ENCODE measurements at places on chromosomes 7 and 10.

DNA sequence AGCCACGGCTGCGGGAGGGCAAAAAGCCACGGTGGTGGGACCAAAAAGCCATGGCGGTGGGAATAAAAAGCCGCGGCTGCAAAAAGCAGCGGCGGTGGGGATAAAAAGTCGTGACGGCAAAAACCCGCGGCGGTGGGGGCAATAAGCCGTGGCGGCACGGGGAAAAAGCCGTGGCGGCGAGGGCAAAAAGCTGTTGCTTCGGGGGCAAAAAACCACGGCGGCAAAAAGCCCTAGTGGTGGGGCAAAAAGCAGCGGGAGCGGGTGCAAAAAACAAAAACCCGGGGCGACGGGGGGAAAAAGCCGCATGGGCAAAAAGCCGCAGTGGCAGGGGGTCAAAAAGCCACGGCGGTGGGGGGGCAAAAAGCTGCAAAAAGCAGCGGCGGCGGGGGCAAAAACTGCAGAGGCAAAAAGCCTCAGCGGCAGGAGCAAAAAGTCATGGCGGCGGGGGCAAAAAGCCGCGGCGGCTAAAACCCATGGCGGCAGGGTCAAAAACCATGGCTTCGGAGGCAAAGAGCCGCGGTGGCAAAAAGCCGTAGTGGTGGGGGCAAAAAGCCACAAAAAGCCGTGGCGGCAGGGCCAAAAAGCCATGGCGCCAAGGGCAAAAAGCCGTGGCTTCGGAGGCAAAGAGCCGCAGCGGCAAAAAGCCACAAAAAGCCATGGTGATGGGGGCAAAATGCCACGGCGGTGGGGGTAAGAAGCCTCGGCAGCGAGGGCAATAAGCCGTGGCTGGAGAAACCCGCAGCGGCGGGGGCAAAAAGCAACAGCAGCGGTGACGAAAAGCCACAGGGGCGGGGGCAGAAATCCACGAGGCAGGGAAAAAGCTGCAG lies 525.8 kb downstream of the ZNF33B start:
- no peak for DNase-seq

- DNase-seq, result no peak
Measured at GRCh38 chr10:129045599-129045998, 421.4 kb upstream of the MGMT start.

DNA sequence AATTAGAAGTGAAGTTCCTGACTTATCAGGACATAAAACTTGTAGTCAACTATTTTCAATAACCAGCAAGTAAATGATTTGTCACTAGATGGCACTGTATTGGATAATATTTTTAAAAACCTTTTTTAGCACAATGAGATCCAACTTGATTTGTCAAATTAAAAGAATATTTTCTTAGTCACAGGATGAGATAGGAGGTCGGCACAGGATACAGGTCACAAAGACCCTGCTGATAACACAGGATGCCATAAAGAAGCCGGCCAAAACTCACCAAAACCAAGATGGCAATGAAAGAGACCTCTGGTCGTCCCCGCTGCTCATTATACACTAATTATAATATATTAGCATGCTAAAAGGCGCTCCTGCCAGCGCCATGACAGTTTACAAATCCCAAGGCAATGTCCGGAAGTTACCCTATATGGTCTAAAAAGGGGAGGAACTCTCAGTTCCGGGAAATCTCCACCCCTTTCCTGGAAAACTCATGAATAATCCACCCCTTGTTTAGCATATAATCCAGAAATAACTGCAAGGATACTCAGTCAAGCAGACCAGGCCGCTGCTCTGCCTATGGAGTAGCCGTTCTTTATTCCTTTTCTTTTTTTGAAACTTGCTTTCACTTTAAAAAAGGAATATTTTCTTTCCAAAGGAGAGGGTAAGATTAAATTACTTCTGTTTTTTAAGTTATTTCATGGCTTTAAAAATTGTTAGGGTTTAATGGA lies 255.7 kb upstream of the MKLN1 start:
- DNase-seq, result peak; percentile 17

DNA sequence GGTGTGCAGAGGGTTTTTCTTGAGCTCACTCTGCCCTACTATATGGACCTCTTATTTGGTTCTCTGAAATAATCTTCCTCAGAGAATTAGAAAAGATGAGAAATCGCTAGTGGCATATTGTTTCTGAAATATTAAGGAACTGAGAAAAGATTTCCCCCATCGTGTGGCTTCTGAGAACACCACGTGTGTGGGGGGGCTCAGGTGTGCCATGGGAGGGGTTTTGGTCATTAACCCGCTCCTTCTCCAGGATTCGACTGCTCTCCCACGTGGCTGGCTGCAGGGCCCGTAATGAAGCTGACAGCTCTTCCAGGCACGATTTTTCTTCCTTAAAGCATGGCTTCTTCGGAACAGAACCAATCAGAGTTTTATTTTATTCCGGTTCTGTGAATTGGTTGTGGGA lies 67.7 kb downstream of the XRCC2 start:
- no peak for DNase-seq

DNA sequence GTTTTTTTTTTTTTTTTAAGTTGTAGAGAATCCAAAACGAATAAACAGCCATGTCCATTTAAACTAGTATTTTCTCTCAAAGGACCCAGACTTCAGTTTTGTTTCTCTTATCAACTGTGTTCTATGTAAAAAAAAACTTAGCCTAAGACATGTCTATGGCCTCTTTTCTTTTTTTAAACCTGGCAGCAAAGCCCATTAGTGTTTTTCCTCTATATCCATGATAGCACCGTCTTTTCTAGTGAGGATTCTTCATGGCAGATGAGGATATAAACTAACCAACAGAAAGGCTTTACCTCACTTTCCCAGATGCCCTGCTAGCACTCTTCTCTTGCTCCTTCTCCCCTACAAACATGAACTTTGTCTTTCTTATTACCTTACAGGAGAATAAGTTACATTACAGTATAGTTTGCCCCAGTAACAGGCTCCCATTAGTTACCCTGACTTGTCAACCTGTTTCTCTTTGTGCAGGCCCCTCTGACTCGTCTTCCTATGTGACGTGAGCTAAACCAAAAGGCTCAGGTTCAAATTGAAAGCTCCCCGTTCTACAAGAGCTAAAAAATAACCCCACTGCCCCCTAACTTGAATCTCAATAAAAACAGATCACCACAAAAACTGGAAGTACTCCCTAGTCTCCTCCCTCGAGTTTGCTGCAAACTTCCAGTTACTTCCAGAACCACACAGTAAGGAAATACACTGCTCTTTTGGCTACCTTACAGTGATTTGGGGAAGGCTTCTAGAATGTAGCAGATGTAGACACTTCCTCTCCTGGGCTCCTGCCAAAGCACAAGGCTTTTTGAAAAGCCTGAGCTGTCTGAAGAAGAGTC lies 20.1 kb downstream of the P4HA1 start:
- DNase-seq, result no peak

DNA sequence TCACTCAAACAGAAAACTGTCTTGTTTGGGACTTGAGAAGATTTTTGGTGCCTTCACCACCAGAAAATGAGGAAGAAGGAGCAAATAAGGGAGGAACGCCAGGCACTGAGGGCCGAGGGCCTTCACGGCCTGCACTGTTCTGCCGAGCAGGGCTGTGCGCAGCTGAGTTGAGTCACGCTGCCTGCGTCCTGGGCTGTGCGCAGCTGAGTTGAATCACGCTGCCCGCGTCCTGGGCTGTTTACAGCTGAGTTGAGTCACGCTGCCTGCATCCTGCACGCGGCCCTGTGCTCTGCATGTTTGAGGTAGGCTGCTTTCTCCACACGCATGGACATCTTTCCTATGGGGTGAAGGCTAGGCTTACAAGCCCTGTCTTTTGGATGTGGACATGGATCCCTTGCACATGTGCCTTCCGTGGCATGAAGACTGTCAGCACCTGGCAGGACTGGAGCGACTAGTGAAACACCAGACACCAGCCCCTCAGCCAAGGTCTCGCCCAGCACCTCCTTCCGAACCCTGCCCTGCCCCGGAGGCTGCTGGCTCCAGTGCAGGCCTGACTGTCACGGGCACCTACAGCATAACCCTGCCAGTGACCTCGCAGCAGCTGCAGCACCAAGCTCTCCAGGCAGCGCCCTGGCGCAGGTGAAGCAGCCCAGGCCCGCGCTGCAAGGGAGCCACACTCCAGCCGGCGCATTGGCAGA lies 96.7 kb downstream of the HTR5A start:
- DNase-seq, result no peak

GRCh38 chr10:65341323-65341925 lies 1584.4 kb upstream of the LRRTM3 start:
- DNase-seq, result no peak

DNA sequence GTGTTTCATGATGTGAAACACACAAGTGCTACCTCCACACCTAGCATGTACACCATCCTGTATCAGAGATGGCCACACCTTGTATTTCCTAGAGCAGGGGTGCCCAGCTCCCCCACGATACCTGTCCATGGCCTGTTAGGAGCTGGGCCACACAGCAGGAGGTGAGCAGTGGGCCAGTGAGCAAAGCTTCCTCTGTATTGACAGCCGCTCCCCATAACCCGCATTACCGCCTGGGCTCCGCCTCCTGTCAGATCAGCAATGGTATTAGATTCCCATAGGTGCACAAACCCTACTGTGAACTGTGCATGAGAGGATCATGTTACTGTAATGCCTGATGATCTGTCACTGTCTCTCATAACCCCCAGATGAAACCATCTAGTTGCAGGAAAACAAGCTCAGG lies 145.6 kb upstream of the RNF32 start:
- no peak for DNase-seq

- no peak for DNase-seq
Measured at GRCh38 chr7:82959528-82959927, 203.2 kb downstream of the PCLO start.
